ENCODE measurements at places on chromosomes 12 and 14.

DNA sequence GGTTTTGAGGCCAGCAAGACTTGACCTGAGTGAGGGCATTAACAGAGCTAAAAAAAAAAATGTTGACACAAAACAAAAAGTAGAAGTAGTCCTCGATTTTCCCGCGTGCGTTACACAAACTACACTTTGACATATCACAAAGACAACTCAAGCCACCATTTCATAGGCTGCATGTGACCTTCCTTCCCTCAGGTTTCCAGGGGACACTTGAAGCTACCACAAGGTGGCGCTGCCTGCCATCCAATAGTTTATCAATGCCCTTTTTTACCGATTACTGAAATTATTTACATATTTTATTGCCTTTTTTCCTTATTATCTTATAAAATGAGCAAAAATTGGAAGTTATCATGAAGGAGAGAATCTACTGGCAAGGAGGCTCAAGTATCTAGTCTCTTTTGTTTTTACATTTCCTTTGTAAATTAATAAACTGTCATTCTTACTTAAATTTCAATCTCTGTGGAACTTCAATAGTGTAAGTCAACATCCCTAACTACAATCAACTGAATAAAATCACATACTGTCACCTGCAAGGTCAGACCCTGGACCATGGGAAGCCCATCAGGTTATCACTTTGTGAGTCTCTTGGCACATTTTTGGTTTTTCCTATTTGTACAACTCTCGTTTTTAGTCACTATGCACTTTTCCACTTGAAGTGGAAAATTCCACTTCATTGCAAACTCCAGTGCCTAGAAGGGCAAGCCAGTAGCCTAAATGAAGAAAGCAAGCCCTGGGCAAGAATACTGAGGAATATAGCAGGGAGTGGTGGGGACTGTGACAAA is 84.6 kb upstream of the CPSF6 start:
- DNase-seq: peak; percentile 73

GRCh38 chr12:117444781-117445180 is 83.4 kb upstream of the NOS1 start:
- DNase-seq: no peak

DNA sequence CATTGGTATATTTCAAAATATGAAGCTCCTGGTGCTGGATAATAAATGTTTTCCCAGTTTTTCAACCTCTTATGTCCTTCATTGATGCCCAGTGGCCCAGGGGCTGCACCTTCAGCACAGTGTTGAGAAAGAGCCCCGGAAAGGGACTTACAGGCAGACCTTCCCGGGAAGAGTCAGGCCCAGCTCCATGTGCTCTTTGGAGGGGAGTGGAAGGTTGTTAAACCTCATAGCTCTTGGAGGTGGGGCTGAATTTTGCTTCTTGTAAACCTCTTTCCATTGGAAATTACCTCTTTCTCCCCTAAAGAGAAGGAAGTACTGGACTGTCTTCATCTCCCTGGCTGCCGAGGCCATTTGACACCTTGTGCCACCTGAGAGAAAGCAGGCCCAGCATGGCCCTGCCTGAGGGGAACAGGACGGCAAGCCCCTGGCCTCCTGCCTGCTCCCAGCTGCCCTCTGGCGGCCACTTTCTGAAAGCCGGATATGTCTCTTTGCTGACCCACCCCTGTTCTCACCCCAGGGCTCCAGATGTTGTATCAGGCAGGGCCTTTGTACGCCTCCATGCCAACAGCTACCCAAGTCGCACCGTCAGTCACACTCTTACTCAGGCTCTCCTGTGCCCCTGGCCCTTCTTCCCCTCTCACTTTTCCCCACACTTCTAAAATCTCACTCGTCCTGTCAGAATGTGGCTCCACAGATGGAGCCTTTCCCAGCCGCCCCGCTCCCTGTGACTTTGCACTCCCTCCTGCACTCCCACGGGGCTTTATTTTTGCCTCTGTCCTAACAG is 43.0 kb downstream of the EVL start:
- peak; percentile 71 for DNase-seq

- no peak for DNase-seq
Observed at GRCh38 chr12:75361408-75361807, 26.9 kb downstream of the GLIPR1L1 start.

DNA sequence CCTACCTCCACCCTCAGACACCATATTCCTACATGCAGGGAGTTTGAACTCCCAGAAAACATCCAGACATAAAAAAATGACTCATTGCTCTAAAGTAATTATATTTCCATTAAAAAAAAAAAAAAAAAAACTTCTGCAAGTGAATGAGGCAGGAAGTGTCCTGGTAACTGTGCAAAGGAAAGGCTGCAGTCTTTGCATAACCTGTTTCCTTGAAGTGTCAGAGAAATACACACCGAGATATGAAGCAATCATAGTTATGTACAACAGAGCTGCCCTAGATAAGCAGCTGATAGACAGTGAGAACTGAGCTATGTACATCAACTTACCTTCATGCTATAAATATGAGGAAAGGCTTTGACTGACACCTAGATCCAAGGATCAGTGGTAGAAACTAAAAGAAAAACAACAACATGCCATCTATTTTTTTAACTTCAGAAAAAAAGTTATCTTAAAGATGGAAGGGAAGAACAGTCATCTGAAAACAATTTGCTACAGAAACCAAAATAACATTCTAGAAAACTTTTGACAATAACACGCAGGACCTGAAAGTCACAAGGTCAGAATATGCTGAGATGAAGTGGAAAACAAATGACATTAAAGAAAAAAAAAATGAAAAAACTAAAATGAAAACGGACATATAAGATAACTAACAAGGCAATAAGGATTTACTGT is 263.2 kb downstream of the SEC23A start:
- no peak for DNase-seq

DNA sequence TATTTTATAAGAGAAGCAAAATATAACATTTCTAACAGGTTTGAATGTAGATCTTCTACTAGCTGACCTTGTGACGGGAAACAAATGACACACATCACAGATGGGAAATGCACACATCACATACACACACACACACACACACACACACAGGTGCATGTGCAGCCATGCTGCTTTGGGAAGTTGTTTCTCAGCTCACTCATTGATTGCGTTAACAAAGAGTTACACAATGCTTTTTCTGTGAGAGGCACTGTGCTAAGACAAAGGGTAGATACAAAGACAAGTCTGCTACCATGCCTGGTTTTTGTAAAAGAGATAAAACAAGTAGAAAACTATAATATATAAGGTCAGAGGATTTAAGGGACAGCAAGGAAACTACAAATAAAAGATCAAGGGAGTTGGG is 1.3 kb upstream of the NR1H4 start:
- no peak for DNase-seq

- DNase-seq: no peak
Observed at GRCh38 chr12:67034110-67034879, 234.9 kb upstream of the CAND1 start.

DNA sequence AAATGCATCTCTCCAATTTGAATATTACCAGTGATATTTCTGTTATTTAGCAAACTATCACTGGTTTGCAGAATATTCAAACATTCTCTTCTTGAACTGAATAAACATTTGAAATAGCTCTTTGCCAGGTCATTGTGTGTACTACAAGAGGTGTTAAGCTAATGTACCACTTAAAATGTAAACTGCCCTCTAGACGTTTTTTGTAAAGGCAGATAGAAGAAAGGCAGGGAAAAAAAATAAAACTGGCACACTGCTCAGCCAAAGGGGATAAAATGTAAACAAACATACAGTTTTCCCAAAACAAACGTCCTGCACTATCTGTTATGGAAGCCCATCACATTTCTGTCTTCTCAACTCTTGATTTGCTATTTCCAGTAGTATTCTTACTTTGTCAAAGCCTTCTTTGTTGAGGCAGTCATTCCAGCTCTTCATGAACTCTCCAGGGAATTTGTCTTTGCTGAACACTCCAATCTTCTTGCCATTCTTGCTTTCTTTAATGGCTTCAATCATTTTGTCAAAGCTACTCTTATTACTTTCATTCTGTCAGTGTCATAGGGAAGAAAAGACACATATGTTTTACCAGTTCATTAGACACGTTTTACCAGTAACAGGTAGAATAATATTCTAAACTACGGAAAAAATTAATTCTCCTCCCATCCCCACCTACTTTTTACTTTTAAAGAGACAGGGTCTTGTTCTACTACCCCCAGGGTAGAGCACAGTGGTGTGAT is 13.7 kb downstream of the SUPT16H start:
- DNase-seq: no peak

DNA sequence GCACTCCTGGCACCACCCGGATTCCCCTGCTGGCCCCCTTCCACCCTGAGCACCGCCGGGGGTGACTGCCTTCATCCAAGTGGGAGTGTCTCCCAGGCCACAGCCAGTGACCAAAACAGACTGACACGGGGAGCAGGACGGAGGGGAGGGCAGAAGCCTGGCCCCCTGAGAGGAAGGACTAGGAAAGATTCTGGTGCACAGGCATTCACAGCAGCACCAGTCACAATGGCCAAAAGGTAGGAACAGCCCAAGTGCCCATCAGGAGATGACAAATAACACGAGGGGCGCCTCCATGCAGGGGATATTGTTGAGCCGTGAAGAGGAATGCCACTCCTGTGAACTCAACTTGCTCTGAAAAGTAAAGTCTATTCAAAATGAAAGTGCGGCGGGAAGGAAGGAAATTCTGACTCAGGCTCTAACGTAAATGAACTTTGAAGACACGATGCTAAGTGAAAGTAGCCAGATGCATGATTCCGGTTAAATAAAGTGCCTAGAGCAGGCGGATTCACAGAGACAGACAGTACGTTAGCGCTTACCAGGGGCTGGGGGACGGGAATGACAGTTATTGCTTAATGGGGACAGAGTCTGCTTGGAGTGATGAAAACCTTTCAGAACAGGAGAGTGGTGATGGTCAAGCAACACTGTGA is 146.1 kb upstream of the NCOR2 start:
- DNase-seq: peak; percentile 59

- DNase-seq: no peak
Observed at GRCh38 chr12:132066345-132066685, 77.8 kb downstream of the DDX51 start.

GRCh38 chr14:76947078-76947837 is 81.2 kb downstream of the IRF2BPL start:
- peak; percentile 95 for DNase-seq

GRCh38 chr14:101055776-101056374 is 152.4 kb upstream of the RTL1 start:
- DNase-seq: no peak

DNA sequence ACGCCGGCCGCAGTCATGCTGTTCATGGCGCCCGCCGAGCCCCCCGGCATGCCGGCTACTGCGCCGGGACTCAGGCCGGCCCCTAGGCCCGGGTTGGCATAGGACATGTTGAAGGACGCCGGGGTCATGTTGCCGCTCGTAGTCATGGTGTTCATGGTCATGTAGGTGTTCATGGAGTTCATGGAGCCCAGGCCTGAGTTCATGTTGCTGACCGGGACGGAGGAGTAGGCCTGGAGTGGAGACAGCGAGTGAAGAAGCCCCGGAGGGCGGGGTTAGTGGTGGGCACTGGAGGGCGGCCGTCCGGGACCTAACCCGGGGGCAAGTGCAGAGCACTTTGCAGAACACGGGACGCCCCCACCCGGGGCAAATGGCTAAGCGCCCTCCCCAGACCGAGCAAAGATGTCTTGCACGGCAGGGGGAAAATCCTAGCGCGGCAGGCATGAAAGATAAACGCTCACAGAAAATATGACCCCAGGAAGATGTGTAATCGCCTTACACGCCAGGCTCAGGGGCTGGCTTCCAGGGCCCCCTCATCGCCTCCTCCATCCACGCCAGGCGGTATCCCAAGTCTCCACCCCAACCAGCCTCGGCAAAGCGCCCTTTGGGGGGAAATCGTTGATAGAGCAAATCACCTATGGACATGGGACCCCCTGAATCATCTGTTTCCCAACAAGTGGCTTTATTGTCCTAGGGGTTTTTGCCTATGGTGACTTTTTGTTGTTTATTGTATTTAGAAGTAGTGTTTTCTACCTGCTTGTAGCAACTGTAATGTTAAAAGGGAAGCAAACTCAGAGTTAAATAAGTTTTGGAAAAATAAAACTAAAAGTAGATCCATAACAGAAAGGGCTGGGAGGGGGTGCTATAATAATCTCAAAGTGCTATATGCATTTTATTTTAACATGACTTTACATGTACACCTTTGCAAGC is 2.3 kb downstream of the FOXA1 start:
- no peak for DNase-seq

- DNase-seq: no peak
Observed at GRCh38 chr14:95049952-95050351, 107.4 kb downstream of the DICER1 start.

GRCh38 chr12:32586390-32586789 is 92.7 kb upstream of the DNM1L start:
- DNase-seq: no peak

DNA sequence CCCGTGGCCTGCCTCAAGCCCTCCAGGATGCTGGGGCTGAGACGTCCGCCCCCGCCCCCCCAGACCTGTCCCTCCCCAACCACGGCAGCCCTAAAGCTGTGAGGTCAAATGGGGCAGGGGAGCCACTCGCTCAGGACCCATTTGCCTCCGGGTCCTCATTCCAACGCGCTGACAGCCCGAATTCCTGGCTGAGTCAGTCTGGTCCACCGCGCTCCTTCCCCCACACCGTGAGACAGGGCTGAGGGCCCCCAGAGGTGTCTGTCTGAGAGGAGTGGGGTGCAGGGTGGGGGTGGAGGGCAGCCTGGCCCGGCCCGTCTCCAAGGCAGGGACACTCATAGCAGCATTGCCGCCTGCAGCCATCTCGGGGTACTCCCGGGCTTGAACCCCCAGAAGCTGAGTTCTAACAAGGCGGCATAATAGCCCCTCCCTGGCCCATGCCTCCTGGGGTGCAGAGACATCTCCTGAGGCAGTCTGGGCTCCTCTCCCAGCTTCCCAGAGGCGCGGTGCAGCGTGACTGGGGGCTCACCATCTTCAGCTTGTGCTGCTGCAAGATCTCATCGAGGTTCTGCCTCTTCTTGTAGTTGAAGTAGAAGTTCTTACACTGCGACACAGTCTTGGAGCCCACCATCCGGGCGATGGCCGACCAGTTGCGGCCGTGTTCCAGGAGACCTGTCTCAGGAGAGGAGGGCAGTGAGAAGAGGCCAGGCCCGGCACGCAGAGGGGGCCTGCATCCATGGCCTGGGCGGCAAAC is 90.5 kb downstream of the RFLNA start:
- DNase-seq: no peak

GRCh38 chr12:108484845-108485244 is 30.2 kb upstream of the FICD start:
- no peak for DNase-seq

- no peak for DNase-seq
Observed at GRCh38 chr14:65780566-65780965, 368.0 kb downstream of the FUT8 start.

DNA sequence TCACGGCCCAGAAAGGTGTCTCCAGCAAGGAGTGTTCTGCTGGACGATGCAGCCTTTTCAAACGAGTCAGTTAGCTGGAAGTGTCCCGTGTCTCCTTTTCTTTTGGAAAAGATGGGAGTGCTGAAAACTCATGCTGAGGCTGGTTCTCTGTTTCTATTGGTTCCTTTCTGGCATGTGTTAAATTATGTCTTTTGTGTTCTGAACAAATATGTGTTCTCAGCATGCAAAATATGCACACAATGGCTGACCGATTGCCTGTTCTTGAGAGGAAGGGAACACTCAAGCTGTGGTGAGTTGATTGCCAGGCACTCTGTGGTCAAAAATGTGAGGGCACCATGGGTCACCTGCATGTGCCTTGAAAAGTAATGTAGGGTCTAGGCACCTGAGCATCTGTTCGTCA is 181.3 kb downstream of the CACNA1C start:
- DNase-seq: no peak
